ENCODE measurements at places on chromosomes 3 and 15.

- no peak for DNase-seq
These were observed 7.2 kb downstream of the POLR2H start for GRCh38 chr3:184368586-184369183.

GRCh38 chr3:95334461-95334860 lies 1271.6 kb downstream of the NSUN3 start:
- no peak for DNase-seq

DNA sequence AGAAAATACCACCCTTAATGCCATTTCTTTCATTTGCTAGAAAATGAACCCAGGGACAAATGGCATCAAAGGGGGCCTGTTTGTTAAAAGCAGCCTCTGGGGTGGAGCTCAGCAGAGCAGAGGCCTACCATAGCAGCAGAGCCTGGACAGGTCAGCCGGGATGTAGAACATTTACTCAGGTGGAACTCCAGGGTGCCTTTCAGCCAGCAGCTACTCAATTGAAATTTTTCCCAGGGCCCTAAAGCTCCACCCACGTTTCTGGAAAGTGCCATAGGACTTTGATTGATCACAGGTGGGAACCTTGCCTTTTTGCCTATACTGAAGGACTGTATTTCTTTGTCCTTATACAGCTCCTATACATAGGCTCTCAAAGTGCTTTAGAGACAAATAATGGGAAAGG lies 74.5 kb upstream of the C15orf61 start:
- no peak for DNase-seq

DNA sequence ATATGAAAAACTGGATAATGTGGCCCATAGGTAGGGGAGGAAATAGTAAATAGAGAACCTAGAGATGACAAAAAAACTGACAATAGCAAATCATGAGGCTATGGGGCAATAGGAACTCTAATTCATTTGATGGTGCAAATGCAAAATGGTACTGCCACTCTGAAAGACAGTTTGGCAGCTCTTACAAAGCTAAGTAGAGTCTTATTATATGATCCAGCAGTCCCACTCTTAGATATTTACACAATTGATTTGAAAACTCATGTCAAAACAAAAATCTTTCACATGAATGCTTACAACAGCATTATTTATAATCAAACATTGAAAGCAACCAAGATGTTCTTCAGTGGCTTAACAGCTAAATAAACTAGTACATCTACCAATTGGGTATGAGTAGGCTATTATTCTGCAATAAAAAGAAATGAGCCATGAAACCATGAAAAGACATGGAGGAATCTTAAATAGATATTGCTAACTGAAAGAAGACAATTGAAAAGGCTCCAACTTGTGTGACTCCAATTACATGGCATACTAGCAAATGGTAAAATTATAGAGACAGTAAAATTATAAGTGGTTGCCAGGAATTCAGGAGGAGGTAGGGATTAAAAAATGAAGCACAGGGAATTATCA lies 321.8 kb upstream of the STAC start:
- no peak for DNase-seq

GRCh38 chr15:76340198-76340802 lies 3.7 kb downstream of the ISL2 start:
- DNase-seq = peak; percentile 44

DNA sequence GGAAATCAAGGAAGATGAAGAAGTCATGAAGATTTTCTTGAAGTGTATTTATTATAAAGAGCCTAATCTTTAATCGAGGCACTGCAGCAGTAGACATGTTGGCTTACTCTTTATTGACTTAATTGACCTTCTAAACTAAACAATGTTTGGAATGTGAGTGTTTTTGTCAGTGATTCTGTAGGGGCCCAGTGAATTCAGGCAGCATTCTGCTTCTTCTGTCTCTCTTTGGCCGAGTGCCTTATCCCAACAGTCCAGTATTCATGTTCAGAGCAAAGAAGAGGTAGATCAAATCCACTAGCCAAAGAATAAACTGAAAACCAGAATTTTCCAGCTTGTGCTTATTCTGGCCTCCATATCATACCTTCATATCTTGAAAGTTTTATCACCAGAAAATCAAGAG lies 55.7 kb downstream of the RLBP1 start:
- no peak for DNase-seq

GRCh38 chr3:125192190-125193035 lies 20.1 kb downstream of the SLC12A8 start:
- DNase-seq = peak; percentile 70

- no peak for DNase-seq
These were observed 44.6 kb downstream of the TFDP2 start for GRCh38 chr3:142104763-142105162.

- DNase-seq = no peak
These were observed 200.6 kb upstream of the ATP11B start for GRCh38 chr3:182592747-182593146.

- no peak for DNase-seq
These were observed 47.0 kb upstream of the RBP1 start for GRCh38 chr3:139586420-139587017.

DNA sequence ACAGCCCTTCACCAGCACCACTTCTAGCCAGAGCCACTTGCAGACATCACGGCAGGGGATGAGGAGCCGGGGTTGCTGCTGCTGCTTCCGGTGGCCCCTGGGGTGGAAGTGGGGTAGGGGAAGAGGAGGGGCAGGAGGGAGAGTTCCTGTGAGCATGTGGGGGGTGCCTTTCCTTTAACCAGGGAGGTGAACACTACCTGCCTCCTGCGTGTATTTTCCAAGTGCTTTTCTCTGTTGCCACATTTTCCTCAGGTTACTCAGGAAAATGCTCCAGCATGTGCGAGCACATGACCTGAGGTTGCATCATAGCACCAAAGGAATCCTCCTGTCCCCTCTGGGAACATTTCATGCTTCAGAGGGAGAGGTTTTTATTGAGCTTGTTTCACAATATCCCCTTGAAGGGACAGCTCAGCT lies 12.2 kb upstream of the SACM1L start:
- DNase-seq = peak; percentile 33

DNA sequence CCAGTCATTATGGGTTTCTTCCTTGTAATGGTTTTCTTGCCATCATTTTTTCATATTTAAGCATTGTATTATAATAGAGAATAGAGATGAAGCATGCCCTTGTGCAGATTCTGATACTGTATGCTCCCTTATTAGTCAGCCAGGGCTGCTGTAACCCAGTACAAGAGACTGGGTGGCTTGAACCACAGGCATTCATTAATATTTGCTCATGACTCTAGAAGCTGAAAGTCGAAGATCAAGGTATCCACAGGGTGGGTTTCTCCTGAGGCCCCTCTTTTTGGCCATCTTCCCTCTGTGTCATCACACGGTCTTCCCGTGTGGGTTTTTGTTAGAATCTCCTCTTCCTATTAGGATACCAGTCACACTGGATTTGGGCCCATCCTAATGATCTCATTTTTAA lies 74.5 kb downstream of the FOXP1 start:
- DNase-seq = no peak

- no peak for DNase-seq
These were observed 5.3 kb upstream of the BCL6 start for GRCh38 chr3:187750513-187751123.

GRCh38 chr15:65388306-65389080 lies 10.7 kb upstream of the IGDCC3 start:
- DNase-seq = no peak

- no peak for DNase-seq
These were observed 78.3 kb downstream of the SMAD6 start for GRCh38 chr15:66780172-66780972.

DNA sequence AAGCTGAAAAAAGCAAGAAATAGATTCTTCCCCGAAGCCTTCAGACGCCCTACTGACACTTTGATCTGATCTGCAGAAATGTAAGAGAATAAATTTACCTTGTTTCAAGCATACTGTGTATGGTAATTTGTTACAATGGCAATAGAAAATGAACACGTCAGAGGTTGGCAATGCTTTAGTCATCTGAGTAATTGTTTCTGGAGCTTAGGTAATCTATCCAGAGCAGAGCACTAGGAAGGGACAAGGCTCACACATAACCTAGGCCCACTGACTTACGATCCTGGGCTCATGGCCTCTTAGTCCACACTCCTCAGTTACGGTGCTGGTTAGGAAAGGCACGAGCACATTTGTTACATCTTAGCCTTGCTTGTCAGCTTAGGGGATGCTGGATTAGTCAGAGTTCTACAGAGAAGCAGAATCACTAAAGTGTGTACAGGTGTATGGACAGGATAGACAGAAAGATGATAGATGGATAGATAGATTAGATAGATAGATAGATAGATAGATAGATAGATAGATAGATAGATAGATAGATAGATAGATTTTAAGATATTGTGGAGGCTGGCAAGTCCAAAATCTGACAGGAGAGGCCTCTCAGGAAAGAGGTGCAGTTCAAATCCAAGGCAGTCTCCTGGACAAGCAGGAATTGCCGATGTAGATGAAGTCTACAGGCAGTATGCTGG lies 46.8 kb upstream of the TBC1D23 start:
- DNase-seq = no peak

DNA sequence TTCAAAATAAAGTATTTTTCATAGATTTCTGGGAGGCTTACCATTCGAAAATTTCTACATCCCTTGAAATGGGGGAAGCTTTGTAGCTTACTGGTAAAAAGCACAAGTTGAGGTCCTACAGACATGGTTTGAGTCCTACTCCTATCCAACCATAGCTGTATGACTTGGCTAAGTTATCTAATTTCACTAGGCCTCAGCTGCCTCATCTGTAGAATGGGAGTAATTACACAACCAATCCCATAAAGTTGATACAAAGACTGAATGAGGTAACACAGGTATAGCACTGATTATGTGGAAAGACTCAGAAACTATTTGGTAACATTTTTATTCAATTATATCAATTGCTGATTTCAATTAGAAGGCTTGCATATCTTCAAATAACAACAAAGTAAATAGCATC lies 157.4 kb downstream of the PLD1 start:
- no peak for DNase-seq

- DNase-seq = no peak
These were observed 13.9 kb downstream of the ROBO2 start for GRCh38 chr3:77053795-77054194.

- no peak for DNase-seq
These were observed 72.9 kb upstream of the ATP10A start for GRCh38 chr15:25936004-25936403.

- DNase-seq = no peak
These were observed 60.9 kb downstream of the SCN10A start for GRCh38 chr3:38755130-38755529.

DNA sequence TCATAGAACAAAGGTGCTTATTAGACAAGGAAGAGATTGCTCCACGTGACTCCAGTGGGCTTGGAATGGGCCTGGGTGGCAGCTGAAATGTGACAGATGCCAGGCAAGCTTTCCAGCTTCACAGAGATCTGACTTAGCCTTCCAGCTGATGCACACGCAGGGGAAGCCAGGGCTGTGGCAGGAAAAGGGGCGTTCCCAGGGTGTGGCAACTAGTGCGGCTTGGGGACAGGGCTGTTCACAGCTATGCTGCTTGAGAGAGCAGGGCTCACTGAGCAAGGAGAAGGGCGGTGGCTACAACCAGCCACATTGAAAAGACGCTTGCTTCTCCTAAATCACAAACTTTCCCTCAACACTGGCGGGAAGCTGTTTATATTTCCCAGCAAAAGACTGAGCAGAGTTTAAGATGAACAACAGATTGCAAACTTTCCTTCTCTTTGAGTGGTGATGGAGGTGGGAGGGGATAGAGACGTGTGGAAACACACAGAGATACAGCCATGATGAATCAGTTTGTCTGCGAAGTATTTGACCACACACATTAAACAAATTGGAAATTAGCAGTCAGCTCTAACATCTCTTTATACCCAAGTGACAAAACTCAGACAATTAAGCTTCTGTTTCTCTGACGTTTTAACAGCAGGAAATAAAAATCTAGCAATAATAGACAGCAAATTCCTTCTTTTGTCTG lies 127.5 kb downstream of the BDH1 start:
- DNase-seq = no peak

DNA sequence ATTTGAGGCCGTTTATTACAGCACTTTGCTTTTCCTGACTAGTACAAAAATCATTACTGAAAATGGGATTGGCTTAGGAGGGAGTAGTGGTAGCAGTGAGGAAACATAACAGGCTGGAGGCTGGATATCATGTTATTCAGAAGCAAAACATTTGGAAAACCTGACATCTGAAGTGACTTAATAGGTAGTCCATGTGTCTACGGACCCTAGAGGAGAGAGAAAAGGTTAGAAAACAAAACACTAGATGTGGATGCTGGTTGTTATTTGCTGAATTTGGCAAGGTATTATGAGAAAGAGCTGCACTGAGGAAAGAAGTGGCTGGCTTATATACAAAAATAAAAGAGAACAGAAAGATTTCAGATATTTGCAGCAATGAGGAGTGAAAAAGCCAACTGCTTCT lies 139.9 kb downstream of the MEX3B start:
- DNase-seq = no peak

- DNase-seq = no peak
These were observed 220.2 kb downstream of the VPS13C start for GRCh38 chr15:61840090-61840489.

DNA sequence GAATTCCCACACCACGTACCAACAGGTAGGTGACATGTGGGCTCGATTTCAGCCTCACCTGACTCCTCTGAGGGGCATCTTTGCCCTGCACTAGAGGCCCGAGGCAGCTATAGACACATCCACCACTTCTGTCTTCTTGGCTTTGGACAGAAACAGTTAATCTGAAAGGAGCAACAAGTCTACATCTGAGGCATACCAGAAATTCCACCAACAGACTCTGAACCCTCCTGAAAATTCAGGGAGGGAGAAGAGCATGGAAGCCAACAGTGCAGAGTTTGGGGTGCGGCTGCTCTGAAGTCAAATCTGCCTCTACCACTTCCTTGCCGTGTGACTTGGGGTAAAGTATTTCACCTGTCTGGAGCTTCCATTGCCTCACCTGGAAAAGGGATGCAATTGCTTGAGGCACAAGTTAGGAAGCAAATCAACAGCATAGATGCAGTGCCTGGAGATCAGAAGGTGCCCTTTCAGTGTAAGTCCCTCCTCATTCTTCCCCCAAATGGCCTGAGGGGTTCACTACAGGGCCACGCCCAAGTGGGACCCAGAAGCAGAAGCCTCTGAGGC lies 119.8 kb downstream of the SHQ1 start:
- no peak for DNase-seq

DNA sequence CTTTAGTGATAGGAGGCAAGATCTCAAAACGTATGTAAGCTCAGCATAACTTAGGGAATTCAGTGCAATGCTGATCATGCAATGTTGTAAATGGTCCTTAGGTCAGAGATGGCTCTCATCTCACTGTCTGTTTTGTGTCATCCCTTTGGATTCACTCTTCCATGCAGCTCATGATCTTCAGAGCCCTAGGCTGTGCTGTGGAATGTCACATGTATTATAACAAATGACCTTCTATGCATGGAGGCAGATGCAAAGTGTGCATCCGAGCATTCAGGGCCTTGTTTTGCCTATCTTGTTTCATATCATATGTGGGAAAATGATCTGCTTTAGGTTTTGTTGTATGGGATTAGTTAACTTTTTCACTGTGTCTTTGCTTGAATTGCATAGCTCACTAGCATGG lies 40.5 kb upstream of the PDZRN3 start:
- DNase-seq = no peak
